Stimulated activated CD4-positive, alpha-beta T cell treated with anti-CD3 and anti-CD28 coated beads, Interleukin-15, amount 100 ng/mL, for 1 hour (primary cell): ENCODE measurements at places on chromosomes 7 and 10.

DNA sequence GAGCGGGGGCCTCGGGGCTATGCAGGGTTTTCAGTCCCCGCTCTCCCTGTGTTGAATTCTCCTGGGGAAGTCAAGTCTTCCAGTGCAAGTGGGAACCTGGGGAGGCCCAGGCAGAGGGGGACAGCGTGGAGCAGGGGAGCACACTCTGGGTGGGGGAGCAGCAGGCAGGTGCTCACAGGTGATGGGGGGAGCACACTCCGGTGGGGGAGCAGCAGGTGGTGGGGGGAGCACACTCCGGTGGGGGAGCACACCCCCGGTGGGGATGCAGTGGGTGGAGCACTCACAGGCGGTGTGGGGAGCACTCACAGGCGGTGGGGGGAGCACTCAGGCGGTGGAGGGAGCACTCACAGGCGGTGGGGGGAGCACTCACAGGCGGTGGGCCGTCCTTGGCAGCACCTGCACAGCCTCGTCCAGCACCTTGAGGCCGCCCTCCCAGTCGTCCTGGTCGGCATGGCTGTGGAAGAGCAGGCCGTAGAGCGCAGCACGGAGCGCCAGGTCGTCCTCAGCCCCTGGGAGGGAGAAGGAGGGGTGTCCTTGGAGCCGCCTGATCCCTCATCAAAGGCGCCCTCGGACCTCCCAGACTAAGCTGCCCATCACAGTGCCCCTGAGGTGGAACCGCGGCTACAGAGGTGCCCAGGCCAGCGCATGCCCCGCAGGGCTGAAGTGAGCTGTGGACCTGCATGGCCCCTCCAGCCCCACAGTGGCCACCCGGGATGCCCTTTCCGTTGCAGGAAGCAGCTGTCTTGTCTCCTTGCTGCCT, 56.7 kb downstream of the CFAP46 start:
- no peak for DNase-seq

GRCh38 chr7:89966067-89966664, 188.1 kb upstream of the STEAP1 start:
- DNase-seq, result no peak

DNA sequence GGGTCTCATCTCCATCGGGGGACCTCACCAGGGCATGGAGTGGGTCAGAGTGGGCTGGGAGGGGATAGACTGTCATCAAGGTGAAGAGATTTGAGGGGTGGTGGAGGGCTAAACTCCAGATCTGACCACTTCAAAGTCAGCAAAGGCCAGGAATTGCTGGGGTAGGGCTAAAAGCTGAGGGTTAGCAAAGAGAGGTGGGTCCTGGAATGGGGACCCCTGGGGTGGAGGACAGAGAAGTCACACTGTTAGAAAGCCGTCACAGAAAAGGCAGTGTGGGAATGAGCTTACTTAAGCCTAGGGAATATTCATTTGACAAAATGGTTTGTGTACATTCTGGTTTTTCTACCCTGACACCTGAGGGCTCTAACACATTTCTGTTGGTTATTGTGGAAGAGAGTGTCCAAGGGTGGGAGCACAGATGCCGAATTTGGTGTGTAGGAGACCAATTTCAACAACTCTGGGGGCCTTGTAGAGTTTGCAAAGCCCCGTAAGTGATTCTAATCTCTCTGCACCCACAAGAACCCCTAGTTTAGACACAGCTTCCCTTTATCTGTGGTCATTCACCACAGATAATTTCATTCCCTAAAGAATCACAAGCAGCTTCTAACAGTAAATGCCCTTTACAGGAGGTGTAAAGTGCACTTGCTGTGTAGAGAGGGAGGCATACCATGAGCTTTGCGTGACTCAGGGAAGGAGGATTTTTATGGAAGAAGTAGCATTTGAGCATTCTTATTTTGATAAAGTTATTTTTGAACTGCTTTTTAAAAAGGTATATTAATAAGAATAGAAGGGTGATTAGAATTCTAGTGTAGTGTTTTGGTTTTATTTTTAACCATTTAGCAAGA, 6.4 kb downstream of the FBH1 start:
- no peak for DNase-seq

- no peak for DNase-seq
Measured at GRCh38 chr10:106308284-106308683, 856.2 kb downstream of the SORCS1 start.

GRCh38 chr10:26534384-26534783, 96.2 kb downstream of the APBB1IP start:
- no peak for DNase-seq

DNA sequence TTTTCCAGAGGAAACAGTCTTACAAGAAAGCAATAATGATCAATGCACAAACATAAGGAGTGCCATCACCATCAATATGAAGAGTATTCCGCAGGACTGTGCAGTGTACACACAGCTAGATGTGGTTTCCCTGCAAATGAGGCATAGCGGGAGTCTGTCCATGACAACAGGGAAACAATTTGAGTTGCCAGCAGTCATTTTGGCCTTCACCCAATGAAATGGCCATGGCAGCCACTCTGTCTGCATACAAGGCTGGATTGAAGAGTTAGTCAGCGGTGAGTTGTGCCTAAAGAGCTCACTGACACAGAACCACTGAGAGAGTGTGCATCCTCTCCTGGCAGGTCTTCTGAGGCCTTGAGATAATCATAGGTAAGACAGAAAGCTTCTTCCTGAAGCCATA, 303.3 kb downstream of the IPMK start:
- DNase-seq, result no peak

DNA sequence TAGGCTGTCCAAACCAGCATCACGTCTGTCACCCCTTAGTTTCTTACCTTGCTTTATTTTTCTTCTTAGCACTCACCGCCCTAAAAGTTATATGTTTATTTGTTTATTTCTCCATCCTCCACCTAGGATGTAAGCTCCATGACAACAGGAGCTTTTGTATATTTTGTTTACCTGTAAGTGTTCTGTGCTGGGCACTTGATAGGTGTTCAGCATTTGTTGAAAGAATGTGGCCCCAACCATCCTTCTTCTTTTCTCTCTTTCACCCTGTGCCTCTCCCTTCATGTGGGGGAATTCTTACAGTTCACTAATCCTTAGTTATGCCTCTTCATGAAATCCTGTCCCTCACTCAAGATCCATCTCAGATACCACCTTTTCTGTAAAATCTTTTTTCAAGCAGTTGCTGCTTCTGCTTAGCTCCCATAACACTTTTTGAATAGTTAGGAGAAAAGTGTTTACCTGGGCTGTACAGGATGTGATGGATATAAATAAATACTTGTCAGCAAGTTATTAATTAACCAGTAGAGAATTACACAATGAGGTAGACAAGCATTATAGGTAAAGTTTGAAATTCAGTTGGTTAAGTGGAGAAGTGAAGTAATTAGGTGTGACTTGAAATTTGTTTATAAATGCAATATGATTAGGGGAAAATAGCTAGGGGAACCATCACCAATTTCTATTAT, 9.7 kb downstream of the AHR start:
- no peak for DNase-seq

DNA sequence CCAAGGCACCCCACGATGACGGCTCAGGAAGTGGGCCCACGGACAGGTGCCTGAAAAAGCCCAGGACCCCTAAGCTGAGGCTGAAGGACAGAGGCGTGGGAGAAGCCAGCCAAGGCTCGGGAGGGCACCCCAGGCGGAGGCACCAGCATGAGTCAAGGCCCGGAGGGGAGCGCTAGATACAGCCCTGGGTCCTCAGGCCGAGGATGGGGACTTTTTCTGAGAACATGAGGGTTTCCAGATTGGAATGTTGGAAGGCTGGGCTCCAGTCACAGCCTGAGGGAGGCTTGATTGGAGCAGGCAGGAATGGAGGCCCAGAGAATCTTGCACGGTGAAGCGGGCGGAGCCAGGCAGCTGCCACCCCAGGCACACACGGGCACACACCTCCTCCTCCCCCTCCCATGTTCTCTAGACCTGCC, 19.0 kb upstream of the ELFN1 start:
- DNase-seq, result no peak

GRCh38 chr7:45236666-45237065, 79.1 kb downstream of the RAMP3 start:
- DNase-seq, result no peak

- DNase-seq, result no peak
Measured at GRCh38 chr7:25664593-25664992, 436.3 kb upstream of the NPVF start.

DNA sequence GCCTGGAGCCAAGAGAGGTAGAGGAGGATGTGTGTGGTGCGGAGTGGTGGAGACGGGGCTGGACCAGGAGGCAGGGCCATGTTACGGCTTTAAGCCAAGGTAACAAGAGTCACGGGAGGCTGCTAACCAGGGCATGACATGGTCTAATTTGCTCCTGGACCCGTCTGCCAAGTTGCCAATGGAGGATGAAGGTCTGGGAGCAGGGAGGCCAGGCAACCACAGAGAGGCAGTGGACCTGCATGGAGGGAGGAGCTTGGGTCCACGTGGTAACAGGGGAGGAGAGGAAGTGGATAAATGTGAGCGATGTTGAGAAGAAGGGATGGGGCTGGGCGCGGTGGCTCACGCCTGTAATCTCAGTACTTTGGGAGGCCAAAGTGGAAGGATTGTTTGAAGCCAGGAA, 31.0 kb downstream of the SRRM3 start:
- DNase-seq, result no peak

- no peak for DNase-seq
Measured at GRCh38 chr10:23859598-23859997, 349.3 kb upstream of the KIAA1217 start.

- DNase-seq, result no peak
Measured at GRCh38 chr10:49534670-49535381, 4.1 kb downstream of the ERCC6 start.
